ENCODE measurements at places on chromosomes 5 and 9.

- no peak for DNase-seq
These were observed 24.8 kb upstream of the PDCD1LG2 start for GRCh38 chr9:5485378-5486085.

- DNase-seq = peak; percentile 58
These were observed at the start of gene STC2 for GRCh38 chr5:173327948-173328843. TSS of gene STC2 (minus strand) at chr5:173328414. CDS start at chr5:173328193, 221 bp downstream.

DNA sequence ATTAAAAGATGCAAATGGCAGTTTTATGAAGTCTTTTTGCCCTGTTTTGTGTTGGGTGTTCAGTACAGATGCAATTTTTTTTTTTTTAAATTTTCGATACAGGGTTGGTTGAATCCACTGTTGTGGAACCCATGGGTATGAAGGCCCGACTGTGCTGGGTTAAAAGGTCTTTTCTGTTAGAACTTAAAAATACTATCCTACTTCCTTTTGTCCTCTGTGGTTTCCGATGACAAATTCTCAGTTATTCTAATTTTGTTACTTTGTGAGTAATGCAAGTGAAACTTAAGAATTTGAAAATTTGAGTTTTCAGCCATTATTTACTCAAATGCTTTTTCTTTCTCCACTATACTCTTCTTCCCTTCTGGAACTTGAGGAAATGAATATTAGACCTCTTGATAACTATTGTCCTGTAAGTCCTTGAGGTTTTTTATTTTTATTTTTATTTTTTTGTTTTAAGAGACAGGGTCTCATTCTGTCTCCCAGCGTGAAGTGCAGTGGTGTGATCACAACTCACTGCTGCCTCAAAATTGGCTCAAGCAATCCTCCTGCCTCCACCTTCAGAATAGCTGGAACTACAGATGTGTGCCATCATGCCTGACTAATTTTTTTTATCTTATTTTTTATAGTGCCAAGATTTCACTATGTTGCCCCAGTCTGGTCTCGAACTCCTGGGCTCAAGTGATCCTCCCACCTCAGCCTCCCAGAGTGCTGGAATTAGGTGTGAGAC is 67.5 kb downstream of the ZCCHC7 start:
- DNase-seq = no peak

DNA sequence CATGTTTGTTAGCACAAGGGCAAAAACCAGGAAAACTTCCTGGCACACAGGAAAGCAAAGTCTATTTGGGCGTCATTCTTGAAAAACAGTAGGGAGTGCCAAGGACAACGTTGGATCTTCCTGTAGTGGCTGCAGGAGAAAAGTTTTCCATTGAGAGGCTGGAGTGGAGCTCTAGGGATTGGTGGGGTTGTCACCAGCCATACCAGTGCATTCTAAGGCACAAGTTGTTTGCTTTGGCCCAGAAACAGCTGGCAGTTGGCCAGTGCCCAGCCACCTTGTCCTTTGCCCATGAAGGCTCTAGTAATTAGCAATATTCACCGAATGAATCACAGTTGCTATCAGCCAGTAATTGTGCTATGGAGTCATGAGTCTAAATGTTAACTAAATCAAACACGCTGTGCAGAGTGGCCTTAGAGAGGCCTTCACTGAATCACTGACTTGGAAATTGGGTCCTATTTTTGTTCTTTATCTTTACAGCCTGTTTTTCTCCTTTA is 26.4 kb downstream of the TNFSF15 start:
- DNase-seq = no peak

DNA sequence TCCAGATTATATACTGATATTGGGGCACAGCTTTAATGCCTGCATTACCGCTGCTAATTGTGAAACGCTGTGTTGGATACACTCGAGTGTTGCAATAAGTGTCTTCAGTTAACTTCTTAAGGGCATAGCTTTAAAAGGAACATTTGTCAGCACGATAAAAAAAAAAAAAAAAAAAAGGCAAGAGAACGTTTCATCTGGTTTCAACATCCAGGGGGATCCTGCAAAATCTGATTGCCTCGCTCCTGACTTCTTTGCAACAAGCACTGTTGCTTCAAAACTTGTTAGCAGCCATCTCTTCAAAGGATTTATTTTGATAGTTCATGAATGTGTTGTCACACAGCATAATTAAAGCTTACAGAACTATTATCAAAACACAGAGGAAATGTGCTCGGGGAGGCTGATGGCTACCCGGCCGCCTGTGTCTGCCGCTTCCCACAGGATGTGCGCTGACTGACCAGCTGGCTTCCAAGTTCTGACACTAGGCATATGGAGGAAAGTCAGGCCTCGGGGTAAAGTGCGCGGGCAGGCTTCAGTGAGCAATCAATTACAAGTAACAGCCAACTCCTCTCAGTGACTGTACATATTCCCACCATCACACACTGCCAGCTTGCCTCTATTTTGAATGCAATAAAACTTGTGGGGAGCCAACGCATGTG is 77.7 kb downstream of the EBF1 start:
- DNase-seq = peak; percentile 25

DNA sequence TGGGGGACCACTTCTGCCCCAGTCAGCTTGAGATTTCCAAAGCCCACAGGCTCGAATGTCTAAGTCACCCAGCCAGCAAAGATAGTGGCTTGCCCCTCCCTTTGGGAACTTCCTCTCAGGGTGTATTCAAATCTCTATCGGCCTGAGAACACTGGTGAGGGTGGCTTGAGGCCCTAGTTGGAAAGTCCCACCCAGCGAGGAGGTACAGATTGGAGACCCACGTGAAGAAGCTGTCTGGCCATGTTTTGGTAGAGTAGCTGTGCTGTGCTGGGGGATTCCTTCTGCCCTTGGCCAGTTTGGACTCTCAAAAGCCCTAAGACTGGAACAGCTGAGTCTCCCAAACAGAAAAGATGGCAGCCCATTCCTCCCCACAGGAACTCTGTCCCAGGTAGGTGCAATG is 172.7 kb upstream of the RIOK2 start:
- no peak for DNase-seq

DNA sequence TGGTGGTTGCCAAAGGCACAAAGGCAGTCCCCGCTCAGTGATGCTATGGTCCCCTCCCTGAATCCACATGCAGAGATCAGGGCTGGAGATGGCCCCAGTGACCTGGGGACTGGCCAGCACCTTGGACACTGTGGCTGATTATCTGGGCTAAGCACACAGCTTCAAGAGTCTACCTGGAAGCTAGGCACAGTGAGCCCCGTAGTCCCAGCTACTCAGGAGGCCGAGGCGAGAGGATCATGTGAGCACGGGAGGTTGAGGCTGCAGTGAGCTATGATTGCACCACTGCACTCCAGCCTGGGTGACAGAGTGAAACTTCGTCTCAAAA is 8.3 kb upstream of the SCGB3A1 start:
- no peak for DNase-seq

DNA sequence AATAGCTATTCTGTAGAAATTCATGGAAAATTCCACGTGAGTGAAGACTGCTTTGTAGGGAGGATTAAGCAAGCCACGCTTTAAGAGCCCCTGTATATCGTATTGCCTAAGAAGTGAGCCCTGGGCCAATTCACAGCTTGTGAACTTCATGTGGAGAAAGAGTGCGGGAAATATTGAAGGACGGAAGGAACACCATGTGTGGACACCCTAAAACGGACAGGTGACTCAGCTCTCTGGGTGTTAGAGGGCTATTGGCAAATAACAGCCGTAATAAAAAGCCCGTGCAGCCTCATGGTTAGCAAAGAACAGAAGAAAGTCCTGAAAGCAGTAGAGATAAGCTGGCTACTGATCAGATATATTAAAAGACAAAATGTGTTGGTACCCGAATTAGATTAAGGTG is 26.4 kb downstream of the ZNF366 start:
- DNase-seq = no peak

DNA sequence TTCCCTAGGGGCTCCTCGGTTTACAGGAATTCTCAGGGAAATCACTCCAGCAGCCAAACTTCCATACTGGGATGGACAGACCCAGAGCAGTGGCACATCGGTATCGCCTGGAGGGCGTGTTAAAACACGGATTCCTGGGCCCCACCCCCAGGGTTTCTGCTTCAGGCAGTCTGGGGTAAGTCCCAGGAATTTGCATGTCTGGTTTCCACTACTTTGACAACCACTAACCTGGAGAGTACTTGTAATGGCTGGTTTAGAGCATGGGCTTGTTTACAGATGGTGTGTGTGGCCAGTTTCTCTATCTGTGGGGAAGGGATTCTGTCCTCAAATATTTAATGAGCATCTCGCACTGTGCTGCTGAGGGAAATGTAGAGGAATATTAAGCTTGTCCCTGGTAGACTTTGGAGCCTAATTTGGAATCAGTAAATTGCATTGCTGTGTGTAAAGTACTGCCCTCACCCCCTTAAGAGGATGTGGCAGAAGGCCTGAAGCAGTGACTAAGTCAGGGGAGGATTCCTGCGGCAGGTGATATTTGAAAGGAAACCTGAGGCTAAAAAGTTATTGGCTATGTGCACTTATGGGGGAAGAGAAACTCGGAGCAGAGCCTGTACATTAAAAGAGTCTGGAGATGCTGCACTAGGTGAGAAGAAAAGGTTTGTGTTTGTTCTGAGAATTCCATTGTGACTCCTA is 18.6 kb upstream of the TJP2 start:
- DNase-seq = no peak

Measured in neural crest cell (in vitro differentiated cells).